ENCODE measurements at places on chromosomes 16 and 17.

DNA sequence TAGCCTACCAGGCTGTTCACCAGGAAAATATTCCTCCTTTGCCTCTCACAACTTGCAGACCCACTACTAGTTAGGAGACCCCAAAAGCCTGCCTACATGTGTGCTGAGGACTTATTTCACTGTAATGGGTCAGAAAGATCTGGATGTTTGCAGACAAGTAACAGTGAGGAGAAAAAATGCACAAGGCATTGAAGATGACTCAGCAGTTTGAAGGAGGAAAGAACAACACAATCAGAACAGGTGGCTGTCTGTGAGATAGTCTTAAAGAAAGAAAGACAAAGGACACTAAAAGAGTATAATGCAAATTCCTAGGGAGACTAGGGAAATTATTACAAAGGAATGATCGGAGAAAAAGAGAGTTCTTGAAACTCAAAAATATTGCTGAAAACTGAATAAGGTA is 69.0 kb downstream of the ANKFN1 start:
- DNase-seq: no peak

DNA sequence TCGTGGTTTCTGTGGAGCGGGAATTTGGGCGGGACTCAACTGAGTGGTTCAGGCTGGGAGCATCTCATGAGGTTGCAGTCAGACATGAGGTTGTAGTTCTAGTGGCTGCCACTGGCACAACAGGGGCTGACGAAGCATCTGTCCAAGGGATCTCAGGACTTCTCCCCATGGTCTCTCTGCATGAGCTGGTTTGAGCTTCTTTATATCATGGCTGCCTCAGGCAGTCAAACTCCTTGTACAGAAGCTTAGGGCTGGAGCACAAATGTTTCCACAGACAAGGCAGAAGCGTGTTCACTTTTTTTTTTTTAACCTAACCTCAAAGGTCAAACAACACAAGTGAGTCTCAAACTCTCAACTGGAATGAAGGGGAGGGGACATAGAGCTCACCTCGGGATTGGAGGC is 243.3 kb downstream of the MSI2 start:
- DNase-seq: no peak

- DNase-seq: no peak
Observed at GRCh38 chr17:42096360-42097111, 1.7 kb downstream of the ZNF385C start.

DNA sequence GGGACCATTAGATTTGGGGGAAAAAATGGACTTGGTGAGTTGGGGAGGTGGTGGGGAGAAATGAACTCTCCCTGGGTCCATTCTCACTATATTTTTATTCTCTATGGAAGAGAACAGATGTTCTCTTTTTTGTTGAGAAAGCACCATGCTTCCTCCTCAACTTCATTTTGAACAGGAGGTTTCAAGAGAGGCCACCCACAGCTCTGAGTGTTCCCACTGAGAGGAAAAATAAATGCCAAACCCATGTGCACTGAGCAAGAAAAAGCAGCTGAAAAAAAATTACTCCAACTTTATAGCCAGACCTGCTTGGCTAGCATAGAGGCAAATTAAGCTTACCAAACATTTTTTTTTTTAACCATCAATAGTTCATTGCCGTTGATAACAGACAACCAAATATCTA is 883.6 kb downstream of the KCNJ2 start:
- no peak for DNase-seq

- DNase-seq: no peak
Observed at GRCh38 chr17:57920916-57921703, 34.1 kb downstream of the CUEDC1 start.

DNA sequence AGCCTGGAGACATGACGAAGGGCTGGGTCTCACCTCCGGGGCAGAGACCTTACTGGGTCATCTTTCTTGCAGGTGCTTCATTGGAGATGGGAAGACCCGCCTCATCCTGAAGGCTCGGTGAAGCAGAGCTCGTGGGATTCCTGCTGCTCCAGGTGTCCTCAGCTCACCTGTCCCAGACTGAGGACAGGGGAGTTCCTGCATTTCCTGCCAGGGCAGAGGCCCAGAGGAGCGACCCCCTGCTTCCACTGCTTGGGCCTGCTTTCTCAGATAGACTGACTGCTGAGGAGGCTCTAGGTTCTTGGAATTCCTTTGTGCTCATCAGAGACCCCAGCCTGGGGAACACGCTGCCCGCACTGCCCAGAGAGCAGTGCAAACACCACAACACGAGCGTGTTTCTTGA is 11.6 kb downstream of the AQP8 start:
- no peak for DNase-seq

DNA sequence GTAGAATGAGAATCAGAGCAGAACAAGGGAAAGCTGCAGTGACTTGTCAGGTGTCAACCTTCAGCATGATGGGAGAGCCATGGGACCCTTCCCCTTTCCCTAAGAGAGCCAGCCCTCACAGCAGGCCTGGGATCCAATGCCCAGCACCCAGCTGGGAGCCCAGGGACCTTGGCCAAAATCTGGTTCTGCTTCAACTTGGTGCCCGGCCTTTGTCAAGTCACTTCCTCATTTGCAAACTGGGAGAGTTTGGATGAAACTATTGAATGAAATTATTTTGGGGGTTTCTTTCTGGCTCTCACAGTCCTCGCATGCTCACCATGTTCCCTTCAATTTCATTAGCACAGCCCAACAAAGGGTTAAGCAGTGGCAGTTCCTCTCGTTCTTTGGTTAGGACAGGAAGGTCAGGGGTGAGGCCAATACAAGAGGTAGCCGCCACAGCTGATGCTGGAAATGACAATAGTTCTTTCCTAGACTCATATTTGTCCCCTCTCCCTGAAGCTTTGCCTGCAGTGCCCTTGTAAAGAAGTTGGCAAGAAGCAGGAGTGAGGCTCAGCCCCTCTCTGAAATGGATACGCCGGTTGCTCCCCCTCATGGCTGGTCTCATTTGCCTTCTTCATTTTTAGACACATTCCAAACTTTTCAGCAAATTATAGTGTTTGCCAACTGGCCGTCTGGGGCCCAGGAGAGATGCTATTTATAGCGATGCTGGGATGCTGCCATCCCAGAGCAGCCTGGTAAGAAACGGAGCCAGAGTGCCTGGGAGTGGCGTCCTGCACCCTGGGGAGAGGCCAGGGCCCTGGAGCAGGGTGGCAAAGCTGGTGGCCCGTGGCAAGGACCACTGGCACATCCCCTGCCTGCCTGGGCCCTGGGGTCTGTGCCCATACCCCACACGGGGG is 34.5 kb upstream of the MEOX1 start:
- DNase-seq: no peak

All from B cell (primary cell).